ENCODE measurements at places on chromosomes 4 and X.

- DNase-seq: no peak
These were observed 105.9 kb upstream of the ADRA2C start for GRCh38 chr4:3660086-3660927.

GRCh38 chr4:156238171-156238570, 284.5 kb upstream of the CTSO start:
- no peak for DNase-seq

DNA sequence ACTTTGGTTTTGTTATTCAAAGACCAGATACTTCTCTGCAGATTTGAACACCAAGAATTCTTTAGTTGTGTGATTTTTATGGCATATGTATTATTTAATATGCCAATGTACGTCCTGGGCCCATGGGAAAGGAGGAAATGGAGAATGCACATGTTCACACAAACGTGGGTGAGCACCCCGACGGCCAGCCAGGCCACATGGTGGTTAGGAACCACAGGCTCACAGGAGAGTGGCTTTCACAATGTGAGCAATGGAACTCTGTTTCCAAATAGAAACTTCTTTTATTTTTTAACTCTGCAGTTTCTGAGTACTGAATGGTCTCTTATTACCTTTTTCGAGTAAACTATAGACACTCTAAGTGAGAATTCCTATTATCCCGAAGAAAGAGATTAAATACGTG, 58.0 kb upstream of the UNC5C start:
- no peak for DNase-seq

DNA sequence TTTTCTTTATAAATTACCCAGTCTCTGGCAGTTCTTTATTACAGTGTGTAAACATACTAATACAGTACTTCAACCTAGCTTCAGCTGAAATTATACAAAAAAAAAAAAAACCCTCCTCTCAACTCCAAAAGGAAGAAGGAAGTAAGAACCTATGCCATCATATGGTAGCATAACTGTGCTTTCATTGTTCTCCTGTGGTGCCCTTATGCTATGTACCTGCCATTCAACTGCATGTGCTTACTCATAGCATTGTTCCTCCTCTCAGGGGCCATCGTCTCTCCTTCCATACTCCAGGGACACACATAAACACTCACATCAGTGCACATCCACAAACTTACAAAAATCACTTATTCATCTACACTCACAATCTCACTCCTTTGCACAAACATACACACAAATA, 470.1 kb upstream of the HS3ST1 start:
- no peak for DNase-seq

DNA sequence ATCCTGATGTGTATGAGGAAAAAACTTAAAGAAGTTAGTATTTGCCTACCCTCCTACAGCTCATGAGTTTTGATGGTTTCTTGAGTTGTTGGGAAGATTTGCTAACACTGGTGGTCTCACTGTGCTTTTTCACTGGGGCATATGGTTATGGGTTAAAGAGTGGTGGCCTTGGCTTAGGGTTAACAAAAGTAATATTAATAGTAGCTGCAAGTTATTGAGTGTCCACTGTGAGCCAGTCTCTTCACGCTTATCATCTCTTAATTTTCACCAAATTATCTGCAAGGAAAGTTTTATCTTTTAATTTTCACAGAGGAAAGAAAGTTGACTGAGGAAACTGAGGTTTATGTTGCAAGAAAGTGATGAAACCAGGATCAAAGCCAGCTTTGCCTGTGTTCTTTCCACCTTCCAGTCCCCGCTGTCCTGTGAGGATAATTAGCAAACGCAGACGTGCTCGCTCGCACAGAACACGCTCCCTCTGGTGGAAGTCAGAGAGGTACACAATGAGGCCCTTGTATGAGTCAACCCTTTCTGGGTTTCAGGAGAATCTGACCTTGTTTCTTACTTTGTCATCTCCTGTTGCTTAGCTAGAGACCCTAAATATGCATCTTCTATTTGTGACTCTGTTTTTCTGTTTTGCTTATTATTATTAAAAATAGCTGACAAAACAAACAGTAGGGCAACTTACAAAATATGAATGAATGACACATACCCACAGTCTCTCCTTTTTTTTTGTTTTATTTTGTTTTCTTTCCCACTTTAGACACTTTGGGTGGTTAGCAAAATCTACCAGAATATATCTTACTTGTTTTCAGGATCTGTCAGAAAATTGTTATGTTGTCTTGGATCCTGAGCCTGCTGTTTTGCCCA, 94.3 kb downstream of the DDIT4L start:
- peak; percentile 66 for DNase-seq

DNA sequence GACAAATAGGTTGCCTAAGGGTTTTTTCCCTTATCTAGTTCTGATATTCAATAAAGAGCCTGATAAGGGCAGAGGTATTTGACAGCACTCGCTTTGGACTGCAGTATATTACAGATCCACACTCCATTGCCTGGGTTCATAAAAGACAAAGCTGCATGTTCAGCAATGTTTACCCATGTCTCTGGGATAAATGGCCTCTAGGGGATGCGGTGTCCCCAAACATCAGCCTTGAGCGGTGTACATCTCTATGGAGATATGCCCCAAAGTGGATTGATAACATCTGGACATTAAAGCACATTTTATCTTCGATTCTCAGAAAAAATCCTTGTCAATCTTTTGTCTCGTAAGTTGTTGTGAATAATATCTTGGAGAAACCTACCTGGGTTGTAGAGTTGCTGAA, 660.8 kb upstream of the AADAT start:
- no peak for DNase-seq

DNA sequence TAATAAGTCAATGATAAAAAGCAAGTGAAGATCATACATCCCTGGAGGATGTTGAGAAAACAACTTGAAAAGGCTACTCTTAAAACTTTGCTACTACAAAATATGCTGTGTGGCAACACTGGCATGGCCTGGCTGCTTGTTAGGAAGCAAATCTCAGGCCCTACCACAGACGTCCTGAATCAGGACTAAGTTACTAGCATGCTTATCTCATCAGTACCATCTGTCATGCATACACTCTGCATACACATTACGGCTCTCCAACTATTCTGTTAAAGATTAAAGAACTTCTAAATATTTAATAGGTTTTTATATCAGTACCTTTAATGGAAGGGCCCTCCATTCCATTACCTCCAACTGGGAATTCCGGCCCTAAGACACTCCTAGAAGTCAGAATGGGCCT, 8.2 kb downstream of the PAPSS1 start:
- no peak for DNase-seq

GRCh38 chr4:95141361-95141760, 383.6 kb downstream of the BMPR1B start:
- DNase-seq: no peak

- DNase-seq: no peak
These were observed 39.5 kb downstream of the SPINK2 start for GRCh38 chr4:56782019-56782418.

DNA sequence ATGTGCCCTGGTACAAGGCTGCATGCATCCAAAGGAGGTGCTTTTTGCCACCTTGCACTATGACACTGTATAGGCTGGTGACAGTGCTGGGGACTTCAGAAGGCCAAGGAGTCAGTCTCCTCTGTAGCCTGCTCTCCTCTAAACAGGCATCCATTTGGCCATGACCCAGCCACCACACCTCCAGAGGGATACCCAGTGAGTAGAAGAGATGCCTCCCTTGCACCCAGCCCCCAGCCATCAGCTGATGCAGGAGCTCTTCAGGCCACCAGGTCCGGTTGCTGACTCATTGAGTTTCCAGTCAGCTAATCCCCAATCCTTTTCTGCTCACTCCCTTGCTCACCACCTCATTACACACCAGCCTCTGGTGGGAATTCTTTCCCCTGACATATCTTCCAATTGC, 99.8 kb downstream of the PJA1 start:
- DNase-seq: peak; percentile 8

DNA sequence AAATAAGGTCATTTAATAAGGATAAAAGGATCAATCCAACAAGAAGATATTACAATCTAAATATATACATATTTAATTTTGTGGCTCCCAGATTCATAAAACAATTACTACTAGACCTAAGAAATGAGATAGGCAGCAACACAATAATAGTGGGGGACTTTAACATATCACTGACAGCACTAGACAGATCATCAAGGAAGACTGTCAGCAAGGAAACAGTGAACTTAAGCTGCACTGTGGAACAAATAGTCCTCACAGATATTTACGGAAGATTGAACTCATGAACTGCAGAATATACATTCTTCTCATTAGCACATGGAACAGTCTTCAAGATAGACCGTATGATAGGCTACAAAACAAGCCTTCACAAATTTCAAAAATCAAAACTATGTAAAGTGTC, 56.1 kb upstream of the NAP1L2 start:
- no peak for DNase-seq

- DNase-seq: no peak
These were observed 61.2 kb downstream of the C4orf50 start for GRCh38 chr4:5957076-5957475.

GRCh38 chr4:150318971-150319370, 240.7 kb downstream of the DCLK2 start:
- no peak for DNase-seq

- no peak for DNase-seq
These were observed 19.1 kb upstream of the ANTXR2 start for GRCh38 chr4:80092088-80092487.

- DNase-seq: no peak
These were observed 411.4 kb downstream of the IL1RAPL1 start for GRCh38 chrX:28998609-28999135.

DNA sequence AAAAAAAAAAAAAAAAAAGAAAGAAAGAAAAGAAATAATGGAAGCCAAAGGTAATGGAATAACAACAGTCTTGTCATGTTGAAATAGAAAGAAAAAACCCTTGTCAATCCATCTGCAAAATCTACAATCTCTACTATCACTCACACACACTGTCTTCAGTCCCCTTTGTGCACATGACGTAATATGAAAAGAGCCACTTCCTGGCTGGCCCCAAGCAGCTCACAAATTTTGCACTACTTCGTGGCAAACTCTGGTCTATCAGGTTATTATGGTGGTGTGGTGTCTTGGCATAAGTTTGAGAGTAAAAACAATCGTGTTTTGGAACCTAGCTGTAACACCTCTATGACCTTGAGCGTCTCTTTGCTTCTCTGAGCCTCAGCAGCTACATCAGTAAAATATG, 8.3 kb upstream of the AFAP1 start:
- DNase-seq: no peak

DNA sequence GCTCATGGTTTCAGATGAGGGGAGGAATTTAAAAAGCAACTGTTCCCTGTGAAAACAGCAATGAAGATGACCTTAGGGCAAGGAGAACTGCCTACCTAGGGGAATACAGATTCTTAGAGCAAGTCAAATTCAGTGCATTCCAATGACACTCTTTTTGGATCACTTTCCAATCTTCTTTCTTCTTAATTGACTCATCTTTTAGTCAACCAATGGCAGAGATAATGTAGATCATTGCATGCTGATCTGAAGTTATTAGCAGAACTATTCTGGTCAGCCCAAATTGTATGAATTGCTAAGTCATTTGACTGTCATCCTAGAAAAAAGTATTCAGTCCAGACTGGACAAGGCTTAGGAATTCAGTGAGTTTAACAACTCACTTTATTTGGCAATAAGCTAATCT, 12.6 kb upstream of the NR3C2 start:
- no peak for DNase-seq
